ENCODE measurements at places on chromosomes 6 and 20.

- DNase-seq = no peak
These were observed 27.2 kb downstream of the GINM1 start for GRCh38 chr6:149593408-149593807.

DNA sequence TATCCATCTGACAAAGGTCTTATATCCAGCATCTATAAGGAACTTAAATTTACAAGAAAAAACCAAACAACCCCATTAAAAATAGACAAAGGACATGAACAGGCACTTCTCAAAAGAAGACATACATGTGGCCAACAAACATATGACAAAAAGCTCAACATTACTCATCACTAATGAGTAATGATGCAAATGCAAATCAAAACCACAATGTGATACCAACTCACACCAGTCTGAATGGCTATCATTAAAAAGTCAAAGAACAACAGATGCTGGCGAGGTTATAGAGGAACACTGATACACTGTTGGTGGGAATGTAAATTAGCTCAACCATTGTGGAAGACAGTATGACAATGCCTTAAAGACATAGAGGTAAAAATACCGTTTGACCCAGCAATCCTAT, 13.9 kb downstream of the MACROD2 start:
- DNase-seq = no peak

DNA sequence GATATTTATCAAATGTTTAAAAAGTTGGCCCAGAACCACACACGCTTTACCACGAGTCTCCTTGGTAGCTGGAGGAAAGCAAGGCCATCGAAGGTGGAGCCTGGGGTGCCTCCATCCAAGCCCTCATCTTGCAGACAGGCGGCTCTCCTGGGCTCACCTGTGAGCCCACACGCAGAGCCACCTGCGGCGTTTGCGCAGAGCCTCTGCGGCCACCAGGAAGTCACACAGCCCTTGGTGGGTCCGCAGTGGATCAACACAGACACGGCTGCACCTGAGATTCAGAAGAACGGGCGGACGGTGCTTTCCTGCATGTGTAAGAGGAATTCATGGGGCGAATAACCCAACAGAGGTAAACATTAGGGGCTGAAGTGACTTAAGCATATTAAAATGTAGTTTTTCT, 24.5 kb upstream of the SMOC2 start:
- no peak for DNase-seq

DNA sequence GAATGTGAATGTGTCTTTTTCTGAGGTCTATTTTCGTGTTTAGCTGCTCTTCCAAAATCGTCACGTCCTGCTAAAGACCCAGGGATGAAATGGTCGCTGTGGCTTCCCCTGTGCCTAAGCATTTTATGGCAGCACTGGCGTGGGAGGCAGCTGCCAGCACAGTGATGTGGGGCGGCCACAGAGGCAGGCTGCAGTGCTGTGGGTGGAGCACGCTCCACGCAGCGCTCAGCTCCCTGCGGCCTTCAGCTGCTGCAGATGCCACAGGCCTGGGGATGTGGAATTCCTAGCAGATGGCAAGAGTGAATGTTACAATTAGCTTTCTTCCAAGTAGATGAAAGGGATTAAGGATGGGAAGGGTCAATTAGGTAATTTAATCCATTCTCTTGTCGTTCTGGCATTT, 242.6 kb downstream of the SMOC2 start:
- no peak for DNase-seq

GRCh38 chr6:109285366-109285765, 96.9 kb downstream of the CD164 start:
- DNase-seq = no peak

DNA sequence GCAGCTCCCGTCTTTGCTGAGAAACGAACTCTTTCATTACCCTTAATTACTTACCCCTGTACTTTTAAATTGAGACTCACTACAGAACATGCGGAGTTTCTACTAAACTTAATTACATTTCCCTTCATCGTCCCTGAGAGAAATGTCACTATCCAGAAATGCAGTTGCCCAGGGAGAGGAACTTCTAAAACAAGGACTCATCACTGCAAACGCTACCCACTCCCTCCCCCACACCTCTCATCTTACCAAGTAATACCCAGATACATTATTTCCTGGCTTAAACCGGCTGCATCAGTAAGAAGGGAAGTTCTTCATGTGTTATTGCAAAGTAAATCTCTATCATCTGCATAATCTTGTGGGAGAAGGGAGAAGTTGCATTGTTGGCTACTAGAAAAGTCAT, 138.3 kb downstream of the IPCEF1 start:
- no peak for DNase-seq

DNA sequence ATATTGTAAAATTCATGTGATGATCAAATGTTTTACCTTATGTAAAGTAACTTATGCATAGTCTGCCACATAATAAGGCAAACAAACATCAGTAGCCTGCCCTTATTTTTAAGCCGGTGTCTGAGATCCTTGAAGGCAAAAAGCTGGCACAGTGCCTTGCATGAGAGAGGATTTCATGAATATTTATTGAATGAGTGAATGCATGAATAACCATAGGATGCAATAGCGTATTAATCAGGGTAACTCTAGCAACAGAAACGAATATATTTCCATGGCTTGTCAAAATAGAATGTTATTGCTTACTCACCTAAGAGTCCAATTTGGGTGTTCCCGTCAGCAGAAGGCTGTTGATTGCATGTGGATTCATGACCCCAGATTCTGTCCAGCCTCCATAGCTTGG, 34.9 kb downstream of the BTBD3 start:
- DNase-seq = no peak

DNA sequence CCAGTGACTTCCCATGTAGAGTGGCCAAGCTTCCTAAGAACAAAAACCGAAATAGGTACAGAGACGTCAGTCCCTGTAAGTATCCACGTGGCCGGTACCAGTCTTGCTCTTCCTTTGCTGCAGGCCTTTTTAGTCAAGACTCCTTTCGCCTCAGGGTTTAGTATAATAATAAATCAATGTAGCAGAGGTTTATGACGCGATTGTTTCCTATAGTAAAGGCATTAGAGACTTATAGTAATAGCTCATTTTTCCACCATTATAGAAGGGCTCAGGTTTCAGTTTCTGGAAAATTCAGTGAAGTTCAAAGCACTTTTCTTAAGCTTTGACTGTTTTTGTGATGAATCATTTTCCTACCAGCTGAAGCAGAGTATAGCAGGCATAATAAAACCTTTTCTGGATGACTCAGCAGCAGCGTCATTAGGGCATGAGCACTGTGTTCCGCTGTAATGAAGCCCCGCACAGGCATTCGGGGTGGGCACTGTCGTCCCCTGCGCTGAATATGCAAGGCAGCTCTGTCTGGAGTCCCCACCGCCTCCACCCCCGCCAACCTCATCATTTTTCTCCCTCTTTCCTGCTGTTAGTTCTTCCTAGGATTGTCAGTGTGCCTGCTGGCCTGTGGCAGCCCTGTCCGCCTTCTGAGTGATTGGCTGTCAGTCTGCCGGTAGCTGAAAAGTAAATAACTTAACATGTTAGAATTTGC, 51.3 kb downstream of the PTPN1 start:
- no peak for DNase-seq

DNA sequence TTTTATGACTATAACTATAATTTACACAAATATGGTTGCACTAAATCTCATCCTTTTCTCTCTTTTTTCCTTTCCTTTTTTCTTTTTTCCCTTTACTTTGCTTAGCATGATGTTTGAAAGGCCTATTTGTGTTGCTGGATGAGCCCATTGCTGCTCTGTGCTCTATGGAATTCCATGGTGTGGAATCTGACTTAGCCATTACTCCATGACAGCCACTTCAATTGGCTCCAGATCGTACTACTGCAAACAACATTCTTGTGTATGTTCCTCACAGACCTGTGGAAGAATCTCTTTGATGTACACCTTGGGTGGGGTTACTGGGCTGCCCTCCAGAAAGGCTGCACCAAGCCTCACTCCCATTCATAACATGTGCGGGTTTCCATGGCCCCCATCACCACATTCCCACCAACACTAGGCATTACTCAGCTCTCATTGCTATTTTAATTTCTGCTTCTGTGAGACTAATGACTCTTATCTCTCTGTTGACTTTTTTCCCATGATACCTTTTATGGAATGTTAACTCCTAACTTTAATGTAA, 979.0 kb downstream of the KIF16B start:
- no peak for DNase-seq

DNA sequence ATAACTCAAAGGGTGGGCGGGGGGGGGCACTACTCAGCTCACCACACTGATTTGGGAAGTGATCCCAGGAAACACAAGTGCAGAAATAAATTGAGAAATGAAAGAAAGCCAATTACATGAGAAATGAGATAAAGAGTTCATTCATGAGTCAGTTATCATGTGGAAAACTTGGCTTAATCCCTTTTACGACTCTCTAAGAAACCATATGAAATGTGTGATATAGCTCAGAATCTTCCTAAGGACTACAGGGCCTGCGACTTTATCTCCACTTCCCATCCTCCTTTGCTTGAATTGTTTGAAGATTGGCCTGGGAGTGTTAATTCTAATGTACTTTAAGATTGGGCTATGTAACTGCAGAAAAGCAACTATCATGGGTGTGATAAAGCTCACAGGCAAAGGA, 3.6 kb upstream of the BTN2A2 start:
- no peak for DNase-seq

- DNase-seq = no peak
These were observed 20.5 kb downstream of the CLVS2 start for GRCh38 chr6:123016431-123017103.

- DNase-seq = no peak
These were observed 217.1 kb downstream of the ALDH8A1 start for GRCh38 chr6:134732763-134733162.

GRCh38 chr6:33116417-33116816, 40.6 kb downstream of the HLA-DPB1 start:
- no peak for DNase-seq

GRCh38 chr20:23877524-23877923, 2.0 kb downstream of the CST5 start:
- DNase-seq = no peak

DNA sequence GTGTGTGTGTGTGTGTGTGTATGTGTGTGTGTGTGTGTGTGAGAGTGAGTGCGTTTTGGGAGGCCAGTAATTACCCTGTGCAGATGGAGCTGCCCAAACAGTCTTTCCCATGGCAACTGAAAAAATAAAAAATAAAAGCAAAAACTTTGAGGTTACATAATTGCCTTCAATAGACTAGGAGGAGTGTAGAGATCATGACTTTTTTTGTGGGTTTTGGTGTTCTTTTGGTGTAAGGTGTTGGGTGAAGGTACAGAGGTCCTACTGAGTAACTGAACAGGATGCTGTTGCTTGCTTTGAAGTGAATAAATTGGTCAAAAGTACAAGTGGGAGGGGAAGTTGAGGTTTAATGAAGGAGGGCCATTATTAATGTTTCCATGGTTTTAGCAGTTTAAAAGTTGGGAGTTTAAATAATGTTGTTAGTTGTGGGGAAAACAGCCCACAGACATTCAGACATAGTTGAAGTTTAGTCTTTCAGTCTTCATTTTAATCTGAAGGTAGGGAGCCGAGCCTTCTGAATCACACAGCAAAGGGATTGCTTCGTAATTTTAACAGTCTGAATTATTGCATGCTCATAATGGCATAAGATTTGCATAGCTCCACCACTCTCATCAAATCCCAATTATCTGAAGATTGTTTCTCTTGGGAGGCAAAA, 251.4 kb downstream of the PRL start:
- no peak for DNase-seq

- no peak for DNase-seq
These were observed 29.8 kb upstream of the MRPS18A start for GRCh38 chr6:43717389-43717788.

GRCh38 chr6:144681334-144681733, 396.2 kb downstream of the UTRN start:
- no peak for DNase-seq

GRCh38 chr6:16331384-16332174, 93.2 kb downstream of the GMPR start:
- DNase-seq = no peak

- no peak for DNase-seq
These were observed 54.0 kb downstream of the PSMG4 start for GRCh38 chr6:3312604-3313231.

- no peak for DNase-seq
These were observed 5.2 kb upstream of the SRXN1 start for GRCh38 chr20:658202-658601.

GRCh38 chr6:108799354-108799717, 48.9 kb upstream of the ARMC2 start:
- DNase-seq = no peak

DNA sequence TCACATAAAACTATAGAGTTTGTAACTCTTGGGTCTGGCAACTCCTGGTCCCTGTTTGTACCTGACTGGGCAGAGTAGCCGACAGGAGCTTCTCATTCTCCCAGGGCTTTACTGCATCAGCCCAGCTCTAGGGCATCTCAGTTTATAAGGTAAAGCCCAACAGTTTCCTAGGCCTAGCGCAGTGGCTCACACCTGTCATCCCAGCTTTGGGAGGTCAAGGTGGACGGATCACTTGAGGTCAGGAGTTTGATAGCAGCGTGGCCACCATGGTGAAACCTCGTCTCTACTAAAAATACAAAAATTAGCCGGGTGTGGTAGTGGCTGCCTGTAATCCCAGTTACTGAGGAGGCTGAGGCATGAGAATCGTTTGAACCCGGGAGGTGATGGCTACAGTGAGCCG, 47.8 kb downstream of the ATP9A start:
- DNase-seq = no peak

DNA sequence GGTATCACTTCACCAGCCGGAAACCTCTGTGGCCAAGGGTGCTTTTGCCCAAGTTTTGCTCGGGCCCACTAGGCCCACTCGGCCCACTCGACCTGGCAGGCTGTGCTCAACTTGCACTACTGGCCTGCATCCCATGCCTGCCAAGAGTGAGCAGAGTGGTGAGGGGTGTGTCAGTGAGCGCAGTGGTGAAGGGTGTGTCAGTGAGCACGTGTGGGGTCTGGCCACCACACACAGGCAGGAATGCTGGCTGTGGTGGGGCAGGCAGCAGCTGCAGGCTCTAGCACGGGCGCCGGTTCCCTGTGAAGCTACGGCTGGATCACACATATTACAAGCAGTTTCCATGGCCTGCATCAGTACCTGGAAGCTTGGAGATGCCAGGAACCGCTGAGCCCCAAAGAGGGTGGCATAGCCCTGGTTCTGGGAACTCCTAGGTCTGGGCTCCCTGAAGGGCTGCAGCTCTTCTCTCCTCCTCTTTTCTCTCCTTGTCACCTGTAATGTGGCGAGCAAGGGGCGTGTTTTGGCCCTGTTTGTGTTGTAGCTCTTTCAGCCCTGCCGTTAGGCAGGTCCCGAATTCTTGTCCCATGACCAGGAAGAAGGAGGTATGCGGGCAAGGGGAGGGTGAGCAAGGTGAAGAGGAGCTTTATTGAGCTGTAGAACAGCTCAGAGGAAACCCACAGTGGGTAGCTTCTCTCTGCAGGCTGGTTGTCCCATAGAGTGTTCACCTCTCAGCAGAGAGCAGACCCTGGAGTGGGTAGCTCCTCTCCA, 51.0 kb upstream of the CLDN20 start:
- no peak for DNase-seq

Data from NCI-H510A (cell line).